Activated CD4-positive, alpha-beta memory T cell treated with anti-CD3 and anti-CD28 coated beads, Interleukin-2, amount 10 ng/mL, durations not matched to agents 7 days and 5 days (primary cell): ENCODE measurements at places on chromosomes 12 and 14. TPM values are rescaled to one million over a fixed set of nuclear protein-coding genes. Genes with fewer than 3 reads are reported as not detected.

Gene GDF3
- not detected for total RNA-seq

Gene CISTR
- total RNA-seq: not detected

Gene KIF5A
- 0.93 TPM for total RNA-seq

Gene NKX2-1
- not detected for total RNA-seq

Gene ABCC9
- total RNA-seq: not detected

Gene OTOGL
- not detected for total RNA-seq

Gene LALBA
- not detected for total RNA-seq

Gene TCL1B
- not detected for total RNA-seq

Gene CCDC175
- total RNA-seq: not detected

Gene RD3L
- not detected for total RNA-seq

Gene APOF
- not detected for total RNA-seq

Gene MYH7
- total RNA-seq: not detected

Gene CATSPERB
- 2.5 TPM for total RNA-seq

Gene TC2N
- total RNA-seq: 195 TPM

Gene KLHL33
- not detected for total RNA-seq

Gene MTA1
- total RNA-seq: 103 TPM

Gene DTX1
- not detected for total RNA-seq

Gene WSCD2
- not detected for total RNA-seq

Gene EAPP
- total RNA-seq: 38.6 TPM

Gene SLCO1C1
- total RNA-seq: not detected
